GOT3 (cell line): ENCODE measurements at places on chromosomes 16 and 17.

DNA sequence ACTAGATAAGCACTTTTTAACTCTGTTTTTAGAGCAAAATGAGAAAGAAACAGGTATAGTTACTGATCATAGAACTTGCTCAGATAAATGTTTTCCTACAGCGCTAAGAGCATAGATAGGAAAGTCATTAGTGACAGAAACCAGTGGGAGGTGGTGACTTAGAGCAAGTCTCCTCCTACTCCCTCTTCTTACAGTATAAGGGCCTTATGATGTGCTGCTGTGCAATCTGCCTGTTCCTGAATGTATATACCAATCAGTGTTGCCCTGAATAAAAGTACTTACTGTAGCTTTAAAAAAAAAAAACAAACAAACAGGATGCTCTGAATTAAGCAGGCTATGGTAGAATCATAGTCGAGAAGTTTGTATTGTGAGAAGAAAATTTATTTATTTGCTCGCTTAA is 23.3 kb upstream of the RASL10B start:
- DNase-seq, result no peak

- no peak for DNase-seq
Measured at GRCh38 chr16:67236563-67237395, 9.8 kb downstream of the TMEM208 start.

DNA sequence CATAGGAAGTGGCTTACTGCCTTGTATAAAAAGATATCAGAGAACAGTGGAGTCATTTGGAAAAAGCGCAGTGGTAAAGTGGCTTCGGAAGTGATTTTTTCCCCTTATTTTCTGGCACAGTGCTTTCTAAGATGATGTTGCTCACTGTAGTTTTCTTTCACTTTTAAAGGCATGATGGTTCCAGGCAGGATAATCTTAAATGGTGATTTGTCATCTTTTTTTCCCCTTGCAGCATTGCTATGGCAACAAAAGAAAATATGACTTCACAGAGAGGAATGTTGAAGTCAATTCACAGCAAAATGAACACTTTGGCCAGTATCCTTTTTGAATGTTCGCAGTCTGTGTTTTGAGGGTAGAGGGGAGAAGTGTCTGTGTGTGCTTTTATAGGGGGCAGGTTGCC is 42.5 kb downstream of the GOSR1 start:
- DNase-seq, result no peak

GRCh38 chr17:58252141-58252540 is 13.8 kb downstream of the LPO start:
- no peak for DNase-seq

DNA sequence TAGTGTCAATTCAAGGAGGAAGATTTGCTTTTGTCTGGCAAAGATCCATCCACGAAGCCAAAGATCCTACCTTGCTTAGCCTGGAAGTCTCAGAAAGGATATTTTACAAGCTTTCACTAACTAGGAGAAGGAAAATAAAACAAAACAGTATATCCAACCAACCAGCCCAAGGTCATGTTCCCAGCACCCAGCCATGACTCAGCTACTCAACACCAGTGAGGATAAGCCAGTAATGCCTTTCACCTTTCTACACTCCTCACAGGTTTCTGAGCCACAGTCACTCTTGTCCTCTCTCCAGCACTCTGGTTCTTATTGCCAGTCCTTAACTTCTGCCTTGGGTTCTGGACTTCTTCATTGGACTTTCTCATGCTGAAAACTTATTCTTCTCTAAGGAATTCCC is 116.2 kb downstream of the CDH11 start:
- DNase-seq, result no peak

DNA sequence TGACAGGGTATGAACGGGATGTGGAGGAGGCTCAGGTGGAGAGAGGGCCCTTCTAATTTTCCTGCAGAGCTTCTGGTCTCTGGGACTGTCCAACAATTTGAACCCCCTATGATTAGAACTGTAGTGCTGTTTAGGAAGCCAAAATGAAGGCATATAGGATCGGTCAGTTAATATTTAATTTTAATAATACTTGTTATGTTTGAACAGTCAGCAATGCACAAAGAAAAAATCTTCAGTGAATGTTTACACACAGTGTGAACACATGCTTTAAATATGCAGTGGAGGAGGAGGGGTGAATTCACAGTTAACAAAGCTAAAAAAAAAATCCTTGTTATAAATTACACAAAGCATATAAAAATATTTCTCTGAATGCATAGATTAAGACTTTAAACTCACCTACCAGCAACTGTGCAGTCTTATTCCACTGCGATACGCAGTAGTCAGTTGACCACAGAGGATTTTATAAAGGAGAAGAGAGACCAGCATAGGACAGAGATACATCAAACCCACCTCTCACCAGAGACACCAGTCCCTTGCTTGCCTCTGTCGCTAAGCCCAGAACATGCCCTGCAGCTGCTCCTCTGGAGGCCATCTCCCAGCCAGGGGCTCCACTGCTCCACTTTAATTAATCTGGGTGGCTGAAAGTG is 14.6 kb downstream of the ANKRD40 start:
- no peak for DNase-seq

DNA sequence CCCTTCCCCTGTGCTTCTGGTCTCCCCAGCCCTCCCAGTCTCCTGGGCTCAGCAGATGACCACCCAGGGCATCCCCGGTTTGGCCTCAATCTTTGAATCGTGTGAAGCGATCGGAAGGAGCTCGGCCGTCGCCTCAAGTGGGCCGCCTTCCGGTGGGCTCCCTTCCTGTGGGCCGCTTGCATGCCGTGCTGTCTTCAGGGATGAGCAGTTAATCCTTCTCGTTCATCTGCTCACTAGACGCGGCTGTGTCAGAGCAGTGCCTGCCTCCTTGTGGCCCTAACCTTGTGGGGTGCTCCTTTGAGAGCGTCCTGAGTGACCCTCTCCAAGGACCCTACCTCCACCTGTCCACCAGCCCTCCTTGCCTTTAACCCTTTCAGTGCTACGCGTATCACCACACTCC is 40.4 kb downstream of the BAIAP2 start:
- DNase-seq, result no peak

DNA sequence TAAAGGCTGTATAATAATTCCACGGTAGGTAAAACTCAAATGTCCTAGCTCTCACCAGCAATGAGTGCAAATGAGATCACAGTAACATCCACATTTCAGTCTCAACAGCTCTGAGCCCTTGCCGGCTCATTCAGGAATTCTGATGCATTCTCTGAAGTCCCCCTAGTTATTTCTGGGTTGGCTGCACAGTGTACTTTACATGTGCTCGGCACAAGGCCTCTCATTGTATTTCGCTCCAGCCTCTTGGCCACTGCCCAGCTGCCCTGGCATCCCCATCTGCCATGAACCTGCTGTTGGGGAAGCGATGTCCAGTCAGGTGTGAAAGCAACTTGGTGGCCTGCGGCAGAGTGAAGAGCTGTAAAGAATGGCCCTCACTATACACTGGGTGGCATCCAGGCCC is 14.3 kb downstream of the PRCD start:
- DNase-seq, result no peak
